ENCODE measurements at places on chromosomes 5 and 9.

GRCh38 chr9:14693251-14693861, at the start of gene ZDHHC21:
TSS of gene ZDHHC21 (minus strand) at chr9:14693432. CDS start at chr9:14674340, 19,092 bp downstream.
- peak; percentile 14 for DNase-seq

GRCh38 chr9:78557540-78557939, 260.6 kb downstream of the PSAT1 start:
- no peak for DNase-seq

DNA sequence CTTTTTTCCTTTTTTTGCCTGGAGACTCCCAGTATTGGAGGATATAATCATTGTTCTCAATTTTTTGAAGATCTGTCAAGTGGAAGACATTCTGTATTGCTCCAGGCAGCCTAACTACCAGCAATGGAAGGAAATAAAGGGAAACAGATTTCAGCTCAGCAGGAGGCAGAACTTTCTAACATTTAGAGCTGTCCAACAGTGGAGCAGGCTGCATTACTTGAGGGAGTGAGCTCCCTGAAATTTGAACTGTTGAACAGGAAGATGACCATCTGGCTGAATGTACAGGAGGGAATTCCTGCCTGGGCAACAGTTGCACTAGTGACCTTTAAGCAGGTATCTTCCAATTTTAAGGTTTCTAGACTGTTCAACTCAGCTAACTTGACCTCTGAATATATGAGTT, 1.1 kb upstream of the GAPVD1 start:
- no peak for DNase-seq

GRCh38 chr5:38433160-38433861, 123.1 kb downstream of the LIFR start:
- DNase-seq, result no peak

DNA sequence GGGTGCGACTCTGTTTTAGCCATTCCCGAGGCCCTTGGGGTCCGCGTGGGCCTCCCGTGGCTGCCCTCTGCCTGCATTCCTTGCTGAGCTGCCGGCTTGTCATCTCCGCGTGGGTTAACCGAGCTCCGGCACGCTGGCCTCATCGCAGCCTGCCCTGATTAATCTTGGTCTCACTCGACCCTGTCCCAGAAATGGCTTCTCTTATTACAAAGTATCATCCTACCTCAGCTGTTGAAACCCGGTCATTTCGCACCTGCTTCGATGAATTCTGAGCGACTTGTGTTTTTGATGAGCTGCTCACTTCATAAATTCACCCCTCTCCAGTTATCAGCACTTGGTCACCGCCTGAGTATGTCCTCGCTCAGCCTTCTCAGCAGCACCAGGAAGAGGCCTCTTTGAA, 123.5 kb upstream of the EGFLAM start:
- DNase-seq, result no peak
